Stimulated activated CD8-positive, alpha-beta memory T cell treated with anti-CD3 and anti-CD28 coated beads, Interleukin-15, amount 100 ng/mL, for 24 hours (primary cell): ENCODE measurements at places on chromosomes 1 and 21.

GRCh38 chr1:22889213-22889827, 83.3 kb downstream of the LACTBL1 start:
- no peak for DNase-seq

DNA sequence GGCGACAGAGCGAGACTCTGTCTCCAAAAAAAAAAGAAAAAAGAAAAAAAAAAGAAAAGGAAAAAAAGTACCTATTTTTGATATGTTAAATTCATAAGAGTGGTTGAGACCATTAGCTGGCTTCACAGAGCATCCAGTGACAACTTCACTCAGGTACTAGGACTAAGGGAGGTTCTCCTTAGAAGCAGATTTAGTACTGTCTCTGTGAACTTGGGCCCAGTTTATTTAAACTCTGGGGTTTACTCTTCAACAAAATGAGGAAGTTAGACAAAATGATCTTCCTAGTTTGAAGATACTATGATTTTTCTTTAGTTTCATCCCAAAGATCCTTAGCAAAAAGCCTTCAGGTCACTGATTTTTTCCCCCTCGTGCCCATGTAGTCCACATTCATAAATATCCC, 21.2 kb downstream of the MACO1 start:
- DNase-seq = no peak

DNA sequence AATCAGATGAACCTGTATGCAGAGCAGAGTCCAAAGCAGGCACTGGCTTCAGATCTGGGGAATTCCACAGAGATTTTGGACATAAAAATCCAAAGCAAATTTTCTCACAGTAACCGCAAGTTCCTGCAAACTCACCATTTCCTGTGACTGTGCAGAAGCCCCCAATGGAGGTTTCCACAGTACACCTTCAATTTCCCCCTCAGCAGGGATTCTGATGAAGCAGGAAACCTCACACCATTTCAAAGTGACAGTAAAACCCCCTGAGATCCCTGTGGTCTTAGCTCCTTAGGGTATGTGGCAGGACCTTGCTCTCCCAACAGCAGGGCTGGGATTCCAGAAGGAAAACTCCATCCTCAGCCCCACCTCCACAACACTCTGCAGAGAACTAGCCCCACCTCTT, 6.0 kb upstream of the TGFBR3 start:
- no peak for DNase-seq

DNA sequence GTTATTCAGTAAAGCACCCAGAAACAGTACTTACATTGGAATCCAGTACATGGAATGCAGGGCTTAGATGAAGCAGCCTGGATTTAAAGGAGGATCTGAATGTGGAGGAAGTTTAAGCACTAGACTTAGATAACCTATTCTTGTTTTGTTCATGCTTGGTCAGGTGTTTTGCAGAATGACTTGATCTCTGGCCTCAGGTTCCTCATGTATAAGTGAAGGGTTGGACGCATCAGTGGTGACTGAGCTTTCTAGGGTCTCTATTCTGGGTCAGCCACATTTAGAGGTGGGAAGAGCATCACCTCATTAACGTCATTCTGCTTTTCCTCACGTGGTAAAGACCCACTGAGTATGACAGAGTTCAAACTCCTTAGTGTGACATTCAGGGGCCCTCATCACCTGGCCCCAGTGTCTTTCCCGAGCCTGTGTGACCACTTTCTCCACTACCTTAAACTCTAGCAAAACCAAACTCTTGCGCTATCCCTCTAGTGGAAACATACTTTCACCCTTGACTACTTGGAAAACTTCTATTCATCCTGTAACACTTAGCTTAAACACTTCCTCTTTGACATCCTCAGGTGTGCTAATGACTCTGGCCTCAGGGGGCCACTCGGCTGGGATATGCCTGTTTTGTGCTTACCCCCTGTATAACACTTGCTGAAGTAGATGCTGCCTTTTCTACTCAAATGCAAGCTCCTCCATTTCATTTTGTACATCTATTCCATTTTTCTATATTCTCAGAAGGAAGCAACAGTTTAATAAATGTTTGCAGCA, 871 bp upstream of the ERICH3 start:
- no peak for DNase-seq

DNA sequence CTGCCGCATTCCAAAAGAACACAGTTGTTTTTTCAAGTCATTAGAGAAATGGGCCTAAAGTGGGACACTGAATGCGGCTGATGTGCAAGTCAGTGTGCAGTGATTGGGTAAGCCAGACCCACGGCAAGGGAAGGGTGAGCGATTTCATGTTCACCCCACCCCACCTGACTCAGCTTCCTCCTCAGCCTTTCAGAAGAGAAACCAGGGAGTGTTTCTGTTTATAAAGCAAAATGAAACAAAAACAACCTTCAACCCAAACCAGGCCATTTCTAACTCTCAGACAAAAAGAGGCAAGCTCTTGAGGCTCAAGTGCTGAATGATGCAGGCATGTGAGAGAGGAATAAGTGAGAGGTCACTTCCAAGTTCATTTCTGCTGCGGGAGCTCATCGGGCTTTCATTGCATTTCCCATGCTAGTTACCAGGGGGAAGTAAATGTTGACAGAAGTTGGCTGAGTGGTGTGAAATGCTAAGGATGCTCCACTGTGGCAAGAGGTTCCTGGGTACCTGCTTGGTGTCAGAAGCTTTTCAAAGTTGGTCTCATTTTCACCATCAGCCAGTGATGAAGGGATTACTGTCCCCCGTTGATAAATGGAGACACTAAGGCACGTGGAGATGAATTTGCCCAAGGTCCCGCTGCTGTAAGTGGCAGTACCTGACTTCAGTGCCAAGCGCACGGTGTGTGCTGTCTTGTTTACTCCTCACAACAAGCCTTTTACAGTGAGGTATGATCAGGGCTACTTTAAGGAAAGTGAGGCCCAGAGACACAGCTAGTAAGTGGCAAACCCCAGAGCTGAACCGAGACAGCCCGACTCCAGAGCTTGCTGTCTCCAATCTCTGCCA, 29.1 kb downstream of the STPG1 start:
- DNase-seq = no peak

DNA sequence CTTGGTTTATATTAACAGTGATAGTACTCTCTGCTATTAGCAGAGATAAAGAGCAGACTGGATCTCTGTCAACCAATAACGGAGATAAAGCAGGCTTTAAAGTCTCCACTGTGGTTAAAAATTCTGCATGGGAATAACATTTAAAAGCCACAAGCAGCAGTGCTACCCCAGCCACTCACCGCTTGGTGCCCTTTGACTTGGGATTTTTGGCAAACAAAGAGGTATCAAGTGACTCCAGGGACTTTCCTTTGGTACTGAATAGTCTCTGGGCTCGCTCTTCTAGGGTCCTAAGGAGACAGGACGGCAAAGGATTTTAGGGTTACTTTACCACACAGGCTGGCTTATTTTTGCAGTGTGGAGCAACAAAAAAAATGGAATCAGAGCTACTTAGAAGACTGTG, 11.3 kb downstream of the SF3A3 start:
- DNase-seq = no peak

DNA sequence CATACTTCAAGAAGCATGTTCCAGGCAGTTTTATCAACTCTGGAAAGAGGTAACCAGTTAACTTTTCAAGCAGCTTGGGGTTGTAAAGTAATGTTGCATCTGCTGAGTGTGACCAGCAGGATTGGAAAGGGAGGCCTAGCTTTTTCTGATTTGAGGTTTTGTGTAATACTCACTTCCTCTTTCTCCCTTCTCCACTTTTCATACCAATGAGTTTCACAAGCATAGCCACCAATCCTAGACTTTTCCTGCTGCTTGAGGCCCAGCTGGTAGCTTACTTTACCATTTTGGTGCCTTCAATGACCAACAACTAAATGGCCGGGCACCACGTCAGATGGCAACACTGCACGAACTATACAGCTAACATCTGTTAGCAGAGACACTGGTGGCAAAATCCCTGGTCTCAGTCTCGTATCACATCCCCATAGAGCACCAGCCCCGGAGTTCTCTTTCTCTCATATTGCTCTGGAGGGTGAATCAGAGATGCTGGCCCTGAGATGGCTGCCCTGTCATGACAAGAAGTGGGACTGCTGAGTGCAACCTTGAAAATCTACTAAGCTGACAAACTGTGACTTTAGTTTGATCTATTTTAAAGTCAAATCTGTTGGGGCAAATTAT, 14.8 kb upstream of the GPR88 start:
- no peak for DNase-seq

DNA sequence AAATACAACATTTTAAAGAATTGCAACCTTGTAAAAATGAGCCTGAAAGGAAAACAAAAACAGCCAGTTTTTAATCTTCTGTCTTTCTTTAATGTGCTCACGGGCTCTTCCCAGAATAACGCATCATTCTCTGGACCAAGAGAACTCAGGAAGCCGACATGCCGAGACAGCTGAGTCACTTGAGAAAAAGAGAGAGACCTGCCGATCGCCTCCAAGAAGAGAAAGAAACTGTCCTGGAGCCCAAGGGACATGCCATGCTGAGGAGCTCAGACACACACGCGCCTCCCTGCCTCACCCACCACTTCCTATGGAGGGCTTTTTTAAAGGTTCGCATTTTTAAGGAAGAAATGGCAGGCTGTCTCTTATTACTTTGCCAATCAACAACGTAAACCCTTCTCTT, 176.4 kb downstream of the ZNF281 start:
- no peak for DNase-seq

GRCh38 chr1:154717528-154717924, 109.5 kb upstream of the ADAR start:
- DNase-seq = no peak

GRCh38 chr1:70738624-70739023, 309.0 kb downstream of the PTGER3 start:
- DNase-seq = no peak

- DNase-seq = no peak
These were observed 1.5 kb downstream of the SNX27 start for GRCh38 chr1:151613282-151613780.

- DNase-seq = no peak
These were observed 28.8 kb upstream of the TRIM45 start for GRCh38 chr1:117150316-117150715.

DNA sequence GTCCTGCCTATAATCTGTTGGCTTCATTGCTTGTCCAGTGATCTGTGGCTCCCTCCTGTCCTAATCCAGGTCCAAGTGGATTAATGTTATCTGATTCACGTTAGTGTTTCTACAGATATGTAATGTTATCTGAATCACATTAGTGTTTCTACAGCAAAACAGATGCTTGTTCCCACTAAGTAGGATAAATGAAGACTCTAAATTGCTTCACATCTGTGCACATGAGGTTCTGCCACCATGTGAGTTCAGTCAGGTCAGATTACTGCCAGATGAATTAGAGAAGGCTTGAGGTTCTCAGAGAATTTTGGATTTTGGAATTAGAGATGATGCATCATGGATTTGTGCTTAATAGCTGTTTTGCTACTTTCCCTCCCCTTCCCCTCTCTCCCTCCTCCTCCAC, 13.2 kb downstream of the DISC1 start:
- no peak for DNase-seq

DNA sequence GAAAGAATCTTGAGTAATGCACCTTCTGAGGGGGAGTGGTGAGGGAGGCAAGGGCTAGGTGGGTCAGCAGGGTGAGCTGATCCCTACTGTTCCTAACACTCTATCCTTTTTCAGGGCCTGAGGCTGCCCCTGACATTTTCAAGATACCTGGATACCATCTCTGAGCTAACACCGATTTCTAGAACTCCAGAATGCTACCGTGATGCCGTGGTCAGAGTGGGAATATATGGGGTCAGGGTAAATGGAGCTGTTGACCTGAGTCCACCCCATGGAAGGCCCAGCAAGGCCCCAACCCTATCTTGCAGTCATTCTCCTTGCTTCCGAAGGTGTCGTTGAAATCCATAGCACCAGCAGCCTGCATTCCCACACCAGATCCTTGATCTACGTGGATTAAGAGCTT, 18.0 kb upstream of the PTPRF start:
- DNase-seq = no peak

DNA sequence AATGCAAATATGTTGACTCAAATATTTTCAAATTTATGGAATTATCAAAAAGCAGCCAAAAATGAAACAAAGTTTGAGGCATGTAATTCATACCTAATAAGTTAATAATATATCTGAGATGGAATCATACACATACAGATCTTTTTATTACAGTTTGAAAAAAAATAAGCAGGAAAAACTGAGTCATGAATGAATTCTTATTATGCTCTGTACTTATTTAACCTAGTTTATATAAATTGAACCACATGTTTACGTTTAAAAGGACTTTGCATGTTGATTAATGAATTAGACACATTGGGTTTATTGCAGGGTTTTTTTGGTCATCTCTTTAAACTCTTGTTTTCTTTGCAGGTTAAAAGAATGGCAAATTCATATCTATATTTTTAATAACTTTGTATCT, 40.9 kb downstream of the CMPK1 start:
- DNase-seq = no peak

DNA sequence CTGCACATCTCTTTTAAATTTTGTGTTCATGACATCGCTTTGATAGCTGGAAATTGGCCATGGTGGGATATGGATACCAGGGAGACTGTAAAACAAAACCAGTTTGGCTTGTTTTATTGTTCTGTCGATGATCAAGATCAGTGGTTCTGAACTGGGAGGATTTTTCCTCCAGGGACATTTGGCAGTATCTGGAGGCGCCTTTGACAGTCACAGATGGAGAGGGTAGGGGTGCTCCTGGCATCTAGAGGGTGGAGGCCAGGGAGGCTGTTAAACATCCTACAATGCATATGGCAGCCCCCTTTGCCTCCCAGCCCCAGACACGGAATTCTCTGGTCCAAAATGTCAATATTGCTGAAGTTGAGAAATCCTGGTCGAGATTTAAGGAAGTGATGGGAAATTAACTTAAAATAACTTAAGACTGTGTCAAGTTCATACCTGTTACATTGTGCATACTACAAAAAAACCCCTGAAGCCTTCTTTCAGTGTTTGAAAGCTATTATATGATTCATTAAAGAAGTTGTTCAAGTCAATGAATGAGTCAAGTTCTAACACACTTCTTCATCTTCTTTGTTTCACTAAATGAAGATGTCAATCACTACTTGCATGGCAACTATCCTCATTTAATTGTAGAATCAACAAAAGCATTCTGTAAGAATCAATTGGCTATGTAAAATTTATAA, 150.9 kb downstream of the KCNJ6 start:
- no peak for DNase-seq

DNA sequence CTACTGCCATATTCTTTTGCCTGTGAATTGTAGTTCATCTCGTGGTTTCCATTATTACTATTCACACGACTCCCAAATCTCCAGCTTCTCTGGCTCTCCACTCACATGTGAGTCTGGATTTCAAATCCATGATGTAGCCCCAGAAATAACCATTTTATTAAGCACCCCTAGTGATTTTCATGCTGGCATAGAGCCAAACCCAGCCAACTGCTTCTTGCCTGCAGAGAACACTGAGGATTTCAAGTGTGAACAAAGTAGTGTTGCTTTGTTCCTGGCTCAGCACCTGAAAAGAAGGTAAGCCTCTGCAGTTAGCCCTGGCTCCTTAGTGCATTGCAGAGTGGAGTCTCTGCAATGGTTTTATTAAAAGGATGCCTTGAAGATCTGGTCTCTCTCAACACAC, 25.9 kb downstream of the UTP25 start:
- no peak for DNase-seq

DNA sequence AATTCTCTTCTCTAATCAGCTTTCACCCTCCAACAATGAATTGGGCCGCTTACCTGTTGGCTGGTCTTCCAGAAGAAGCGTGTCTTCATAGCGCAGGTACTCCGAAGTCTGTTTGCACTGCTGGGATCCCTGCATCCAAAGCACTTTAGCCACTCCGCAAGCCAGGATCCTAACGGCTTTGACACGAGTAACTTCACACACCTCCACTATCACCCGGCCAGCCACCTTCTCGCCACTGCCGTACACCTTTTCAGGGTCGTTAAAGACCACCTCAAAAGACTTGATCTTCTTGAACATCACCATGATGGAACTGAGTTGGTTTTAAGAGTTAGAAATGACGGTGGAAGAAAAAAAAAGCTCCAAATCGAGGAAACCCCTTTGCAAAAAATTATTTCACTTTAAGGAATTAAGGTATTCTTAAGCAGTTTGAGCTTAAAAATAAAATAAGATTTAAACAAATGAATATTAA, 381 bp downstream of the TXNIP start:
- no peak for DNase-seq
